ENCODE measurements at places on chromosomes 13 and 19.
A peak's percentile ranks its signal among the peaks of the same experiment; 100 is the strongest.

DNA sequence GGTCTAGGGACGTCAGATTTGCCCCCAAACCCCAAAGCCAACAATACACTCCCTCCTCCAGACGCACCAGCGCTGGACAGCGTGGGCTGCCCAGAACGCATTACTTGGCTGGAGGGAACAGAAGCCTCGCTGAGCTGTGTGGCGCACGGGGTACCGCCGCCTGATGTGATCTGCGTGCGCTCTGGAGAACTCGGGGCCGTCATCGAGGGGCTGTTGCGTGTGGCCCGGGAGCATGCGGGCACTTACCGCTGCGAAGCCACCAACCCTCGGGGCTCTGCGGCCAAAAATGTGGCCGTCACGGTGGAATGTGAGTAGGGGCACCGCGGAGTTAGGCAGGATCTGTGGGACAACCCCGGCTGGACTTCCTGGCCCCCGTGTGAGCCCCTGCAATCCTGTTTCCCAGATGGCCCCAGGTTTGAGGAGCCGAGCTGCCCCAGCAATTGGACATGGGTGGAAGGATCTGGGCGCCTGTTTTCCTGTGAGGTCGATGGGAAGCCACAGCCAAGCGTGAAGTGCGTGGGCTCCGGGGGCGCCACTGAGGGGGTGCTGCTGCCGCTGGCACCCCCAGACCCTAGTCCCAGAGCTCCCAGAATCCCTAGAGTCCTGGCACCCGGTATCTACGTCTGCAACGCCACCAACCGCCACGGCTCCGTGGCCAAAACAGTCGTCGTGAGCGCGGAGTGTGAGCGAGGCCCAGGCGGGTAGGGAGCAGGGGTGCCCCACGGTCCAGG is 4.0 kb downstream of the ICAM5 start:
- DNase-seq: no peak

DNA sequence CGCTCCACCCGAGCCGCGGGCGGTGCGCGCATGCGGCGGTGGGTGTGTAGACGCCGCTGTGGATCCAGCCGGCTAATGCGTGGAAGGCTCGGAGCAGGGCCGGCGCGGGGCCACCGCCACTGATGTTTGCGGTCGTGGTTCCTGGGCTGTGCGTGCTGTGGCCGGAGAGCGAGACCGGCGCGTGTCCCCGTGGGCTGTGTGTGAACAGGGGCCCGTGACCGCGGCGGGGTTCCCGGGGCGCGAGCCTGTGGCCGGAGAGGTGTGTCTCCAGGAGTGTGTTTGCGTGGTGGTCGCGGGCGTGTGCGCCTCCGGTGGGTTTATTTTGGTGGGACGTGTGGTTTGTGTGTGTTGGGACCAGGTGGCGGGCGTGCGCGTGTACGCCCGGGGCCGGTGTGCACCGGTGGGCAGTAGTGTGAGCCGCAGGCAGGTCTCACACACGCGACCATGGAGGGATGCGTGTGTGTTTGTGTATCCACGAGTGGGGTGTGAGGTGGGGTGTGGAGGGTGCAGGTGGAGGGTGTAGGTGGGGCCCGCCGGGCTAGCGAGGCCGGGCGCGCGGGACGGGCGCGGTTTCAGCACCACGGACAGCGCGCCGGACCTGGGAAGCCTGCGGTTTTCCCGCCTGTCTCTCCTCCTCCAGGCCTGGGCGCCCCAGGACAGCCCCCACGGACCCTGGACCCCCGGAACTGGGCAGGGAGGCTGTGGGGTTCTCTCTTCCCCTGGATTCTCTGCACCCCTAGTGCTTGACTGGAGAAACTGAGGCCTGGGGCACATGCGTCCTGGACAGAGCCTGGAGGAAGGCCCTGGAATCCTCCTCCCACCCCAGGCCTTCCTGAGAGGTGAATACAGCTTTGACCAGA is 1.6 kb downstream of the HCN2 start:
- peak; percentile 69 for DNase-seq

DNA sequence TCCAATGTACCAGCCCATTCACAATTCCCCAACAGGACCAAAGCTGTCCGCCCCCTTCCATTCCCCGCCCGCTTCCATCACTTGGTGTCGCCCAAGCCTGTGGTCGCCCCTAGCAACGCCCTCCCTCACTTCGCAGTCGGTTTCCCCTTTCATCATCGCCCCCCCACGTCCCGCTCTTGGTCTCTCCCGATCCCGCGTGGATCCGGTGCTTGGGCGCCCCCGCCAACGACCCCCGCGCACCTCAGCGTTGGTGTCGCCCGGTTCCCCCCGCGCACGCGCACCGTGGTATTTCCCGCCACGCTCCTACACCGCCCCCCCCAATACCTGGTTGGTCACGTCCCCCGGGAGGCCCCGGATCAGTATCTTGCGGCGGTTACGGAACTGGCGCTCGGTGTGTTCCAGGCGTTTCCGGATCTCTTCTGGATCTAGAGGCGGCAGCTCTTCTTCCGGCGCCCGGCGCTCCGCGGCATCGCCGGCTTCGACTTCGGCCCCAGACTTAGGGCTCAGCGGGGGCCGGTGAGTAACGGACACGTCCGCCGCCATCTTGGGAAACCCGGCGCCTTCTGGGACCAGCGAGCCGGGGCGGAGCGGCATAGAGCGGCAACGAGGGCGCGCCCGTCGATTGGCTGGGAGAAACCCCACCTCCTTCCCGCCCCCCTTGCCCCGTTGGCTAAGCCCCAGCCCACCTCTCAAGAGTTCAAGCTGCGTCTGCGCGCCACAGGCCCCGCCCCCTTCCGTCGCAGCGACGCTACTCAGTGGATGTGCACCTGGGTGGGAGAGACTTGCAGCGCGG is at the start of gene RAVER1:
RAVER1 (minus strand) TSS at position 565 of the 793 bp plus-strand sequence; CDS start at position 543, 22 bp downstream.
- peak; percentile 99 for DNase-seq

DNA sequence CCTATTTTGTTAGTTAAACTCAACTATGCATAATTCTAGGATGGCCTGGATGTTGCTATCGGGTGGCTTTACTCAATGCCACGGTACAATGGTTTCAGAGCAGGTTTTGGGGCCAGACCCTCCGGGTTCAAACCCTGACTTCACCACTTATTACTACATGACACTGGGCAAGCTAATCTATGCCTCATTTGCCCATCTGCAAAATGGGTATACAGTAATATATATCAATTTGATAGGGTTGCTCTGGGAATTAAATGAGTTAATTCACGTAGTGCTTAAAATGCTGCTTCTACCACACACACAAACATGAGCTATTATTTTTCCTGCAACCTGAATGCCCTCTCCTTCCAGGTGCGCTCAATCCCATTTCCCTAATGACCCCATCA is 839 bp downstream of the ESD start:
- no peak for DNase-seq

- no peak for DNase-seq
Measured at GRCh38 chr19:10730932-10731331, 13.1 kb downstream of the DNM2 start.

DNA sequence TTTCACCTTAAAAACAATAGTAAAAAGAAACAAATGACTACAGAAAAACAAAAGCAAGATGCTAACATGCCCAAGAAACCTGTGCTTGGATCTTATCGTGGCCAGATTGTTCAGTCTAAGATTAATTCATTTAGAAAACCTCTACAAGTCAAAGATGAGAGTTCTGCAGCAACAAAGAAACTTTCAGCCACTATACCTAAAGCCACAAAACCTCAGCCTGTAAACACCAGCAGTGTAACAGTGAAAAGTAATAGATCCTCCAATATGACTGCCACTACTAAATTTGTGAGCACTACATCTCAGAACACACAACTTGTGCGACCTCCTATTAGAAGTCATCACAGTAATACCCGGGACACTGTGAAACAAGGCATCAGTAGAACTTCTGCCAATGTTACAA is 6.0 kb downstream of the CKAP2 start:
- DNase-seq: no peak

- no peak for DNase-seq
Measured at GRCh38 chr13:50691681-50692263, 151.7 kb downstream of the DLEU7 start.
